ENCODE measurements at places on chromosomes 3 and 15.

DNA sequence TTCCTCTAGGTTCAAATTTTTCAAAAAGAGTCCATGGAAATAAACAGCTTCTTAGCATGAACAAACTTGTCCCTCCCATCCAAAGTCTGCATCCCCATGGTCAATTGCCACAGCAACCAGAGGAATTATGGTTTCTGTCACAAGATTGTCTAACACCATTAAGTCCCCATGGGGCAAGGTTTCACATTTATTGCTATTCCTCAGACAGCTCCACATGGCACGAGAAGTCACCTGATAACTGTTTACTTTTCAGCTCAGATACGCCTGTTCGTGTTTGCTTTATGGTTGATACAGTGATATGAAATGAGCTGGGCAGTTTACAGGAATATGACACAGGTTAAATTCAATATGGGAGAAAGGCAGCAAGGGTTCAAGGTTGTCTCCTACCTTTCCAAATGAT lies 37.9 kb upstream of the MUC13 start:
- no peak for DNase-seq

GRCh38 chr3:134601539-134602439 lies 49.0 kb downstream of the KY start:
- peak; percentile 85 for DNase-seq

DNA sequence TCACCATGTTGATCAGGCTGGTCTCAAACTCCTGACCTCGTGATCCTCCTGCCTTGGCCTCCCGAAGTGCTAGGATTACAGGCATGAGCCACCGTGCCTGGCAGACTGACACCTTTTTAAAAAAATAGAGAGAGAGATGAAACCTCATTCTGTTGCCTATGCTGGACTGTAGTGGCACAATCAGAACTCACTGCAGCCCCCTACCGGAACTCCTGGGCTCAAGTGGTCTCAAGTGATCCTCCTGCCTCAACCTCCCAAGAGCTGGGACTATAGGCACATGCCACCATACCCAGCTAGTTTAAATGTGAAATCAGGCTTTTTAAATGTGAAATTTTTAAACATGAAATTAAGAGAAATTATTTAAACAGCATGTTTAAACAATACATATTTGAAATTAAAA lies 265.2 kb upstream of the UBE2E1 start:
- no peak for DNase-seq

- DNase-seq: no peak
These were observed 2.6 kb downstream of the LRRC3B start for GRCh38 chr3:26625187-26625586.

- no peak for DNase-seq
These were observed 244.0 kb upstream of the TPM1 start for GRCh38 chr15:62798536-62798935.
